ENCODE measurements at places on chromosomes 2 and 18.

DNA sequence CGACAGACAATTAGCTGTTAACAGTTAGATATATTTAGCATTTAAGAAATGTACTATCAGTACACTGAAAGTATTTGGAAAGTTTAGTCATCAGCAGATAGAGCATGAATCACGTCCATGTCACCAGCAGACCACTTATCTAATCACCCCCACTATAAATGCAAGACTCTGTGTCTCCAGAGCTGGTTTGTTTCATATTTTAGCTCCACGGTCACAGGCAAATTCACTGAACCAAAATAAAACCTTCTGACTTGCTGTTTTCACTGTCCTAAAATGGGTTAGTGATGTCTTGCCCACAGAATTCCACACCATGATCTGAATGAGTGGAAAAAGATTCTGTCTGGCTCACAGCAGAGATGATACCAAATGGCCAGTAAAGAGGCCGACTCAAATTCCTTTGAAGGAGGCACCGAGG lies 64.9 kb downstream of the CDH2 start:
- peak; percentile 42 for DNase-seq

DNA sequence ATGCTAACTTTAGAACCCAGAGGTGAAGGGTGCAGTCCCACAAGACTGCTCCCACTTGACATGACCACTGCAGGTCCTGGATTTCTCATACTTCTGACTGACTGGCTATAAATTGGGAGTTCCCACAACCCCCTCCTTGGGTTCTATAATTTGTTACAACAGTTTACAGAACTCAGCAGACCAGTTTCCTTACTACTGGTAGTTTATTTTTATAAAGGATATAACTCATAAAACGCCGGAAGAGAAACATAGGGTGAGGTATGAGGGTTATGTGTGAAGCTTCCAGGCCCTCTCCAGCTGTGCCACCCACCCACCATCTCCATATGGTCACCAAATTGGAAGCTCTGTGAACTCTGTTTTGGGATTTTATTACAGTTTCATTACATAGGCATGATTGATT lies 839.6 kb downstream of the TSN start:
- no peak for DNase-seq

DNA sequence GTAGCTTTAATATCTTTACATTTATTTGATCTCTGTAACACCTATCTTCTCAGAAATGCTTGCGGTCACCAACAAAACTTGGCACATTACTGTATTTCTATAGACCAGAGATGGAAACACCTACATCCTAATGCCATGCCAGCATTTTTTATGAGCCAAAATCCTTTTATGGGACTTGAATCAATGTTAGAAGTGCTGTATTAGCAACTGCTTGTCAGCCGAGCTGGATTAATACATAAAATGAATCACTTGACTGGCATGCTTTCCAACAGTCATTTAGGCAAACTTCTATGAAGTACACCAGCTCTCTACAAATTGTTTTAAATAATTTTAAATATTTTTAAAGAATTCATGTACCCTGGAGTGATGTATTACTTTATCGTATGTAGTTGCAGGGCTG lies 272.9 kb upstream of the NRP2 start:
- no peak for DNase-seq

DNA sequence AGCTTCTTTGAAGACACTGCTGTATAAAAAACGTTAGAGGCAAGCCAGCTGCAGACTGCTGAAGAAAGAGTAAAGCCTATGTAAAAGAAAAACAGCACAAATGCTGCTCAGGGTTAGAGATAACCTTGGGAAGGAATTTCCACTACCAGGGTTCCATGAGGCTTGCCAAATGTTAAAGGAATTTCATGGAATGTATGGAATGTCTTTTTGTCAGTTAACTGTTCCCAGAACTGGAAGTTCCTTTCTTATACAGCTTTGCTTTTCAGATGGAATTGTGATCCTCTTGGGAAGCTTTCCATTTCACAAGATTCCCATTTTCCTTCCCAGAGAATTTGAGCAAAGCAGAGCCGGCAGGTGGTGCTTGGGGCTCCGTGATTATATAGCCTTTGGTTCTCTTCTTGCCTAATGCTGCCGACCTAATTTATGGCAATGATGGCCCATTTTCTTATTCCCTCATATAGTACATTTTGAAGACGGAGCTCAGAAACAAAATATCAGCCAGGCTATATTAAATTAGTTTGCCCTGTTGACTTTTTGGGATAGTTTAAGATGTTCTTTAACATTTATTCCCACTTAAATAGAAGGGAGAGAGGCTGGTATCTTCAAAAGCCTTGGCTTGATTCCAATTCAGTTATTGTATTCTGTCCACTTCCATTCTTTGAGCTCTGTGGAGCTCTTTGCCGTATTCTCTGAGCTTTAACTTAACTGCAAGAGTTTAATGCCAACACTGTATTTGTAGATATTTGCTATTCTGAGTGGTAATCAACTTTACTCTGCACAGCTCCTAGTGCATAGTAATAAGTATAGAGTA lies 162.3 kb downstream of the PHLPP1 start:
- no peak for DNase-seq

Data from stromal cell of bone marrow (primary cell).